ENCODE measurements at places on chromosomes 4 and X. TPM values are rescaled to one million over a fixed set of nuclear protein-coding genes. Genes with fewer than 3 reads are reported as not detected.

UGT2A1 gene
- total RNA-seq = not detected

TIGD4 gene
- total RNA-seq = not detected

DNA sequence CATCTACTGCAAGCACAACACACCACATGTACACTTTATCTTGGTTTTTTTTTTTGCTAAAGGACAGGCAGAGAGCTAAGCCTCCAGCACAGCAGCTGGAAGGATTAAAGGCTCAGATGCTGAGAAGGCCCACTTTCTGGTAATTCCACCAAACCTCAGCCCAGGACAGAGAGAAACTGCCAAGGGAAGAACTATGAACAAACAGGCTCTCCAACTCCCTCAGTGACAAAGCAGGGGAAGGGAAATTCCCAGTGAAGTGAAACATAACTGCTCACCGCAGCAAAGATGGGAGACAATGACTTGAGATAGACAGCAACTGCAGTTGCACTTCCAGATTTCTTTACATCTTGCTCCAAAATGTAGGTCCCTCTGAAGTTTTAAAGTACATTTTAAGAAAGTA lies 4.8 kb downstream of the PROM1 start:
- no peak for DNase-seq

DNA sequence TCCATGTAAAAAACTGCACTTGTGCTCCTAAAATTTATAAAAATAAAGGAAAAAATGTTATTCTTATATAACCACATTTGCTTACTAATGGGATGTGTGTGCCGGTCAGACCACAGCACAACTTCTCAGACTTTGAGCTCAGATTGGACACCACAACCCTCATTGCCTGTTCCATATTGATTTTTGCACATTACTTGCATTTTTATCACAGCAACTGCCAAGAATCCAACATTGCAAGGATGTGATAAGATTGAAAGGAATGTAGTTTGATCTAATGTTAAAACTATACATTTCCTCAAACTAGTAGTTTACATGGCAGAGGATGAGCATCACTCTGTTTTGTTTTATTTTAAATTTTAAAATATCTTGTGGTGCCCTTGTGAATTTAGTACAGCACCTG lies 227.8 kb downstream of the KDR start:
- no peak for DNase-seq

DNA sequence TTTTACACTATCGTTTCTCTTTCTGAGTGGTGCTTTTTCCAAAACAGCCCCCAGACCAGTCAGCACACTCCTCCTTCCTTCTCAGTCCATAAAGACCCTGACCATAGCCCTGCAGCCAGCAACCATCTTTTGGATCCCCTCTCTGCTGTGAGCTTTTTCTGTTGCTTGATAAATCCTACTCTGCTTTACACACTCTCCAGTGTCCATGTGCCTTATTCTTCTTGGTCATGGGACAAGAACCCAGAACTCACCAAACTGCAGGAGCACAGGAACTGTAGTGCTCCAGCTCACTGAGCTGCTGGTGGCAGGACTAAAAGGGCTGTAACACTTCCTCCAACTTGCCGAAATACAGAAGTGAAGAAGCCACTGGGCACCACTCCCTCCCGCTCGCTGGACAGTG lies 32.5 kb downstream of the COX18 start:
- DNase-seq = no peak

DNA sequence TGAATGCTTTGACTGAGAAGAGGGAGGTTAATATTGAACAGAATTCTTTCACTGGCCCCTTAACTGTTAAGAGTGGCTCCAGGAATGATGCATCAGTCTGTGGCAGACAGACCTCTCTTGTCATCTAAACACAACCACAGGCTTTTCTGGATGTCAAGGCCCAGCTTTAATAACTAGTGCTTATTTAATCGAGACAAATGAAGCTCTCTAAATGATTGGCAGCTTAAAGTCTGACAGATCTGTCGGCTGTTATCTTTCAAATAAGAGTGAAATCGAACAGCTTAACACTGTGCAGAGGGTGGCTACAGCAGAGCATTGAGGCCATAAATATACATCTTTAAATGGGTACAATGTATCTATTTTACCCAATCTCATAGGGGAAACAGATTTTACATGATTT lies 500.8 kb upstream of the PABPC4L start:
- DNase-seq = no peak

DNA sequence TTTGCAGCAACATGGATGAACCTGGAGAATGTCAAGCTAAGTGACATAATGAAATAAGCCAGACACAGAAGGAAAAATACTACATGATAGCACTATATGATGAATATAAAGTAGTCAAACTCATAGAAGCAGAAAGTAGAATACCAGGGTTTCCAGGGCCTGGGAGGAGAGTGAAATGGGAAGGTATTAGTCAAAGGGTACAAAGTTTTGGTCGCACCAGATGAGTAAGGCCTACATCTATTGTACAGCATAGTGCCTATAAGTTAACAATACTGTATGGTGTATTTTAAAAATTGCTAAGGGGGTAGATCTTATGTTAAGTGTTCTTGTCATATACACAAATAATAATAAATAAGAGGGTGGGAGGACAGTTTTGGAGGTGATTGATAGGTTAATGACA lies 41.5 kb downstream of the ENOX2 start:
- no peak for DNase-seq

DNA sequence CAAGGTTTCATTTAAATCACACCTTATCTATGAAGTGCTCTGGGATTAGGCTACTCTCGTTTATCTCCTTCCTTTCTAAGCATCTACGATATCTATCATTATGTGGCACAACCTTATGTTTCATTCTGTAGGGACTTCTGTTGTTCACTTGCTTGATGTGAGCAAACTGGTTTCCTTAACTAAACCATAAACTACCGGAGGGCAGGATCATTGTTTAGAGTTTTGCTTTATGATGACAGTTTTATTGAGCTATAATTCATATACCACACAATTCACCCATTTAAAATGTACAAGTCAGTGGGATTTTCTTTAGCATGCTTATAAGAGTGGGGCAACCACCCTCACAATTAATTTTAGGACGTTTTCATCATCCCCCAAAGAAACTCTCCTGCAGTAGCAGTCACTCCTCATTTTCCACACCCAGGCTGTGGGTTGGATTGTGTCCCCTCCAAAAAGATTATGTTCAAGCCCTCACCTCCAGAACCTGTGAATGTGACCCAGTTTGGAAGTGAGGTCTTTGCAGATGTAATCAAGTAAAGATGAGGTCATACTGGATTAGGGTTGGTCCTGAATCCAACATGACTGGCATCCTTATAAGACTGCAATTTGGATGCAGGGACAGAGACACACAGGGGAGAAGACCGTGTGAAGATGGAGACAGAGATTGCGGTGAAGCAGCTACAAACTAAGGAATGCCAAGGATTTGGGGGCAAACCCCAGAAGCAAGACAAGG lies 42.1 kb upstream of the SH3RF1 start:
- no peak for DNase-seq
